HCT116 (cell line): ENCODE measurements at places on chromosomes 16 and 17.

- peaks cover 13% of the 10 kb centered on the region for H3K4me1 ChIP-seq
- H3K27ac ChIP-seq = no peak overlapping the region
- H3K27me3 ChIP-seq = no peaks in the 10 kb centered on the region
- no peak overlapping the region for H3K4me3 ChIP-seq
- no peaks in the 10 kb centered on the region for H3K36me3 ChIP-seq
Measured at GRCh38 chr16:367333-367903, 2.9 kb downstream of the MRPL28 start.

- peaks cover 46% of the 10 kb centered on the region for H3K36me3 ChIP-seq
- no peak overlapping the region for H3K4me3 ChIP-seq
- H3K27ac ChIP-seq = no peak overlapping the region
- no peaks in the 10 kb centered on the region for H3K27me3 ChIP-seq
- no peak for DNase-seq
Measured at GRCh38 chr17:56893503-56893902, 20.3 kb downstream of the TRIM25 start.

DNA sequence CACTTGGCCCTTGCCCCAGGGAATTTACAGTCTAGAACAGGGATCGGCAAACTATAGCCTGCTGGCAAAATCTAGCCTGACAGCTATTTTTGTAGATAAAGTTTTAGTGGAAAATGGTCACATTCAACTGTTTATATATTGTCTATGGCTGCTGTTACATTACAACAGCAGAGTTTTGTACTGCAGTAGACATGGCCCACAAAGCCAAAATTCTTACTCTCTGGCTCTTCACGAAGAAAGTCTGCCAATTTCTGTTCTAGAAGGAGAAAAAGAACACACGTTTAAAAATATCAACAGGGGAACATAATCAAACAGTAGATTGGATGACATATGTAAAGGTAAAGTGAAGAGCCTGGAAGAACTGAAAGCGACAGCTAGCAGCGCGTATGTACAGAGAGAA is 33.2 kb upstream of the CCDC182 start:
- no peak for DNase-seq
- H3K36me3 ChIP-seq = no peaks in the 10 kb centered on the region
- peaks cover 4% of the 10 kb centered on the region; the same call in 1 of the 2 replicates for H3K4me1 ChIP-seq
- no peak overlapping the region for H3K4me3 ChIP-seq
- peaks cover 39% of the 10 kb centered on the region for H3K27me3 ChIP-seq
- H3K27ac ChIP-seq = no peak overlapping the region

- no peak overlapping the region for H3K27ac ChIP-seq
- H3K27me3 ChIP-seq = no peaks in the 10 kb centered on the region
- no peaks in the 10 kb centered on the region for H3K4me1 ChIP-seq
- no peak overlapping the region for H3K4me3 ChIP-seq
- no peaks in the 10 kb centered on the region for H3K36me3 ChIP-seq
- no peak for DNase-seq
Measured at GRCh38 chr17:63137163-63137562, 171.1 kb downstream of the TANC2 start.

DNA sequence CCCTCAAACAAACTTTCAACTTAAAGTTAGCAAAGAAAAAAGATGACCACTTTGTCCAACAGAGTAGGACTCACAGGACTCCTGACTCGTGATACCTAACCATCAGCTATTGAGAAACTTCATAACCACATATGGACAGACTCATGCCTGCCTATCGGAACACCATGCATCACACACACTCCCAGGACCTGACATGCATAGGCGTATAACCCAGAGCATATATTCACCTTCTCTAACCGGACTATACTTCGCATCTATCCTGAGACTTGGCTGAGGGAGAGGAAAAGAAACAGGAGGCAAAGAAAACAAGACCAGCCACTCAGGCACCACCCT is 2.2 kb downstream of the PIP4K2B start:
- H3K4me1 ChIP-seq = peaks cover 11% of the 10 kb centered on the region
- H3K27ac ChIP-seq = no peak overlapping the region
- peaks cover 17% of the 10 kb centered on the region; the same call in 1 of the 2 replicates for H3K36me3 ChIP-seq
- no peaks in the 10 kb centered on the region for H3K27me3 ChIP-seq
- no peak overlapping the region for H3K4me3 ChIP-seq
- no peak for DNase-seq
